ENCODE measurements at places on chromosomes 1 and 21.
A peak's percentile ranks its signal among the peaks of the same experiment; 100 is the strongest.

- no peak for DNase-seq
Measured at GRCh38 chr21:38266732-38267131, 9.9 kb downstream of the KCNJ15 start.

- DNase-seq: peak; percentile 13
Measured at GRCh38 chr1:52423771-52424170, 19.4 kb downstream of the PRPF38A start.

DNA sequence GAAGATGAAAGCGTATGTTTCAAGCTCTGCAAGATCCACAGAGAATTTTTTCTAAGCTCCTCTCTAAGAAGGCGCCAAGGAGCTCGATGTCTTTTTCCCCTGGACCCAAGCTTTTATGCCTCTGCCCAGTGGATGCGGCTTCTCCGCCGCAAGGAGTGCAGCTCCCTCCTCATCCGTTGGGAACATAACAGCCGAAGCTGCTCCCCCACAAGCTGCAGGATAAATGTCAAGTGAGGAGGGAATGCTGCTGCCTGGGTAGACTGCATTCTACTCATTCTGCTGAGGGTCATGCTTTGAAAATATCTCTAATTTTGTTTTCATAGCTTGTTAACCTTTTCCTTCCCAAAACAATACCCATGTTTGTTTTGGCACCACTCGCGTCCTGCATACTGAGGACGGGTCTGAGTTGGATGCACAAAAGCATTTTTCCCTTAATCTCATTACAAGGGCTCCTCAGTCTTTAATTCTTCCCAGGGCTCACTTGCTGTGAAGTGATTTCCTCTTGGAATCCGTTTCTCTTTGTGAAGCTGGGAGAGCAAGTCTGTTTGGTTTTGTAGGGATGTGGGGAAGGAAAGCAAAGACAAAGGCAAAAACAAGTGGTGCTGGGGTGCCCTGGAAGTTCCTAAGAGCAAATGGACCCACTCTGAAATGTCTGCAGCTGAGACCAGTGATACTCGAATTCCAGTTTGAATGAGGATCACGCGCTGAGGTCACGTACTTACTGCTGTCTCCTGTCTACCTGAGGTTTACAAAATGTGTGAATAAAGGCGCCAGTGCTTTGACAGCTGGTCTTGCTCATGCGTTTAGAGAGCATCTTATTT is 134.0 kb upstream of the IRF2BP2 start:
- no peak for DNase-seq

DNA sequence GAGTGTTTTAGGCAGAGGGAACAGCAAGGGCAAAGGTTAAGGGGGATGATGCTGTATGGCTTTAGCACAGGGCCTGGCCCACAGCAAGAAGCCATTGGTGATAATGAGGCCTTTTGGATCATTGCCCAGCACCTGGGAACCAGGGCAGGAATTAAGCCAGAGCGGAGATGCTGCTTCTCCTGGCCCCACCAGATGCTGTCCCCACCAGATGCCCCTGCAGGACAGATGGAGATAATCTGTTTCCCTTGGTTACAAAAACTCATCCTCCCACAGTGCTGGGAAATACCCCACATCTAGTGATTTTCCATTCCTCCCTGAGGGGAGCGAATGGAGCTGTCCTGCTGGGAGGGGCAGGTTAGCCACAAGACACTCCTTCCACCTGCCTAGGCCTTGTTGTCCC is 18.8 kb downstream of the OPRD1 start:
- no peak for DNase-seq

DNA sequence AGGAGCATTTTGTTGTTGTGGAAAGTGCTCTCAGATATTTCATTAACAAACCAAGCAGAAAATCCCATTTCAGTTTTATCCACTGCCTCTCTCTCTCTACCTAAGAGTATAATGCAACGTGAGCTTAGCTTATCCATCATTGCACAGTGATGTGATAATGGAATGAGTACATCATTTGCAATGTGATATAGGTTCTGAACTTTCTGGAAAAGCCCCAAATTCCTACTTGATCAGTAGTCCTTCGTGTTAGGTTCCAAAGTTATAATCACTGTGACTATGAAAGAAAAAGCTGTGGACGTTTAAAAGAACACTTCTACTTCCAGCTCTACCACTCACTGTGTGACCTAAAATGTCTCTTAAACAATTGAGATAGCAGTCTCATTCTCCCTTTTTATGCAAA is 76.4 kb upstream of the PRMT6 start:
- no peak for DNase-seq

DNA sequence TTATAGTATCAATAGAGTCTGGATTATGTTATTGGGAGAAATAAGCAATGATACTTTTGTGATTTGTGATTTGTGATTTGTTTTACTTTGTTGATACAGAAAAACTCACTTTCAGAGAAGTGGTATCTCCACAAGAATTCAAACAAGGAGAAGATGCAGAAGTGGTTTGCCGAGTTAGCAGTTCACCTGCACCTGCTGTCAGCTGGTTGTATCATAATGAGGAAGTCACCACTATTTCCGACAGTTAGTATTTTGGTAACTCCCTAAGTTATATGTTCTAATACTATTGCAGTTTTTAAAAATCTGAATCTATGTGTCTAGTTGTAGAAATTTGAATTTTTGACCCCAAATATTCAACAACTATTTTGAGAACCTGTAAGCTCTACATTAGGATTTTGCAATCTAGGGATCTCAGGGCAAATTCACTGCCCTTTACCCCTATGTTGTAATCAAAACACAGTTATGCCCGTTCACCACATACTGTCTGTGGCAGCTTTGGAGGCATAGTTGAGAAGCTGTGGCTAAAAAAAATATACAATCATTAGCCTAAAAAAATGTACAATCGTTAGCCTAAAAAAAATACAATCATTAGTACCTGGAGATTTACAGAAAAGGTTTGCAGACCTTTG is 288.1 kb downstream of the NCAM2 start:
- DNase-seq: no peak

- DNase-seq: no peak
Measured at GRCh38 chr1:14049965-14050364, 350.0 kb downstream of the PRDM2 start.

DNA sequence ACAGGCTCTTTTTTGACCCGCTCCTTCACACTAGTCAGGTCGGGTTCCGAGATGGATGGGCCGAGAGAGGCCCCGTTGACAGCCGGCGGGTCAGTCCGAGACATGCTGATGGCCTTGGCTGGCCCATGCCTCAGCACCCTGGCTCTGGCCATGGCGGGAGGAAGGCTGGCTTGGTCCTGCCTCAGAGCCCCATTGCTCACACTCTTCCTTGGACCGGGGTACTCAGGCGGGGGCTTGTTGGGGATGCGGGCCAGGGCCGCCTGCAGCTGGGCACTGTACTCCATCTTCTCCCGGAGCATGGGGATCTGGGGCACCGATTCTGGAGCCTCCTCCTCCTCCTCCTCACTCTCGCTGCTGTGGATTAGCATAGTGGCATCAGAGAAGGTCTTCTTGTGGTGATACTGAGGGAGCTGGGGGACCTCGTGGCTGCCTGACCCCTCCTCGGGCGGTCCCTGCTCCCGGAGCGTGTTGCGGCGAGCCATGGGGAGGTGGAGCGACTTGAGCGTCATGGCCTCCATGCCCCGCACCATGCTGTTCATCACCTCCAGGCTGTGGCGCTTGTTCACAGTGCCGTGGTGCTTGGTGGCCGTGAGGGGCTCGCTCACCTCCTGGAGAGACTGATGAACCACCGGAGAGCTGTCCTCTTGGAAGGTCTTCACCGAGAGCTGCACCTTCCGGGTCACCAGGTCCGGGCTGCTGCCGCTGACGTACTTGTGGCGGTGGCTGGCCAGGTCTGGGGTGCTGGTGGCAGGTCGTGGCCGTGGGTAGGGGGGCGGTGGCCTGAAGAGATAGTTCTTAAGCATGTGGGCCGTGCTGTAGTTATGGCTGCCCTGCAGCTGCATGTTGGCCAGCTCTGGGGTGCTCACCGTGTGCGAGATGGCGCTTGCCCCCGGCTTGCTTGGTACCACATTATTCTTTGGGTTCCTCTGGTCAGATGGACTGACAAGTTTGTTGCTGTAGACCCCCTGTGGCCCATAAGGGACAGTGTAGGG is 102.7 kb downstream of the SMYD2 start:
- no peak for DNase-seq

DNA sequence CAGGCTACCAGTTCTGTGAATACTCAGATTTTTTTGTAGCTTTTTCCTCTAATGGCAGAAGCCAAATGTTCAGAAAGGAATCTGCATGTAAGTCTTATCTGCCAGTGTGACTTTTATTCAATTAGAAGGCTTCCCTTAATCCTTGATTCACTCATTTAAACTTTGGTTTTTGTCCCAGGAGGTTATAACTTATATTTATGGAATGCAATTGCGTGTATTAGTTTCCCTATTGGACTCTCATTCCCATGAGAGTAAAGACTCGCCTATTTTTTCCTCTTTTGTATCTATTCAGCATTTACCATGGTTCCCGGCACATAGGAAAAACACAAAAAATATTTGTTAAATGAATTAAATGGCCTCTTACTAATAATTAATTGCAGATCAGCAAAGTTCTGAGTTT is 3.5 kb downstream of the NTMT2 start:
- no peak for DNase-seq

DNA sequence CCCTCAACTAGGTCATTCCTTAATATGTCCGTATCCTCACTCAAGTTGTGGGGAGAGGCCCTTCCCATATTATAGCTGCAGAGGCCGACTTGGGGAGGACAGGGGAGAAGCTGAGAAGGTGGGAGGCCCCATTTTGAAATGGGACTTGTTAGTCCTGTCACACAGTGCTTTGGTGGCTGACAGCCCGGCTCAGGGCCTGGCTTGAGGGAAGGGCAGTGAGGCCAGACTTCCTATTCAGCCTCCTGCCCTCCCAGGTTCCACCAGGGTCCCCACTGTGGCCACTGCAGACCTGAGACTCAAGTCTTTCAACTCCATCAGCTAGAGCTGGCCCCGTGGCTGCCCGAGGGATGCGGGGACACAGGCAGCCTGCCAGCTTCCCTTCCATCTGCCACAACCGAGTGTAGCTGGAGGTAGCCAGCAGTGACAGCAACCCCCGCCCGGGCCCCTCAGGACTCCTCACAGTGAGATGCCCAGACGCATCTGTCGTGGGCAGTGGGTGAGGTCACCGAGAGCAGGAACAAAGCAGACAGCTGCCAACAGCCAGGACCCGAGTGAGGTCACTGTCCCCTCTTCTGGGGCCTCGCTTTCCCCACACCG is 36.9 kb downstream of the SIM2 start:
- no peak for DNase-seq

- DNase-seq: no peak
Measured at GRCh38 chr1:44151332-44151731, 9.9 kb upstream of the KLF18 start.

DNA sequence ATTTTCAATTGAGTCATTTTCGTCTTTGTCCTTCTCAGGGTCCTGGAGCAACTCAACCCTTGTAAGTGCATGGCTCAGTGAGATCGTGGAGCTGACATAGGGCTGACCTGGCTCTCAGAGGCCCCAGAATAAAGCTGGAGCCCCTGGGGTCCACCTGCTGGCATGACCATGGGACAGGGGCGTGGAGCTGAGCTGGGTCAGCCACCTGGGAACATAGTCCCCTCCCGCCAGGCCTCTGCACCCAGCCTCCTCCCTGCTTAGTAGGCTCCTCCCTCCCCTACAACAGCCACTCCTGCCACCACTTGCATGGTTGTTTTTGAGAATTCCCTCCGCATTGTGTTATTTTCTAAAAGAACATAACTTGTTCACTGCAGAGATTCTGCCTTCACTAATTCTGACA is 3.1 kb upstream of the RIPK4 start:
- no peak for DNase-seq

DNA sequence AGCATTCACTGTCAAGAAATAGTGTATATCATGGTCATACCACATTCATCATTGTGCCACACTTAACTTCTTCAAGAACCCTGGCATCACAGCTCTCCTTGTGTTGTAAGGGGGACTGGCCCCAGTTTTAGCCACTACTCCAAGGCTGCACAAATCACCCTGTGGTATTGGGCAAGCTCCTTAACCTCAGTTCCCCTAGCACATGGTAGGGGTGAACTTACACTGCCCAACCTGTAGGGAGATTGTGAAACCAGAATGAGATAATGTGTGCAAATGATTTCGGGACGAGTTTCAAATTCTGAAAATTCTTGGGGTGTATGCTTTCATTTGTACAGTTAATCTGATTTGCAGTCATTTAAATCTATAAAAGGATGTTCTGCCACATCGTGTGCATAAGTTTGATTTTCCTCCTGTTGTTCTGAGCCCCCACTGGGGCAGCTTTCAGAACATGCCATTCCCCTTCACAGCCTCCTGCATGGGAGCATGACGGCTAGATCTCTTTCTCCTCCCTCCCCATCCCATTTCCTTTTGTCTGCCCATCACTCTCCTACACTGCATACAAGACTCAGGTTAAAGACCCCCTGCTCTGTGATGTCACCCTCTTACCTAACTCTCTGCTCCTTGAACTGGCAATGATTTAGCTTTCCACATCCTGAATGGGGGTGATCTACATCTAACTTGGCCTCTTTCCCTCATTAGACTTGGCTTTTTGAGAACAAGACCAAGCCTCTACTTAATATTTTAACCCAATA is 290.3 kb downstream of the CHRM3 start:
- DNase-seq: no peak

DNA sequence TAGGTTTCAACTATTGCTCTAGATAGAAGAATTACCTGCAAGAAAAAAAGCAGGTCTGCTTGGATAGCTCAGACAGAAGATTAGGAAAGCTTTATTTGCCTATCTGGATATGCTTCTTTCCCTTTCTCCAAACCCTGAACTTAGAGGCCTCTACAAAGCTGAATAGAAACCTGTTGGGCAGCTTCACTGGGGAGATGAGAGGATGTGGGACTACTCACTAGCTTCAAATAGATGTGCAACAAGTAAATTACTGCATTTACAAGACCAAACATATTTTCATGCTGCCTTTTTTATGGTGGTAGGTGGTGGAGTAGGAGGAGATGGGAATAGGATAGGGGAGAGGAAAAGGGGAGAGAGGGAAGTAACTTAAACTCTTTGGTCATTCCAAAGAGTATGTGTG is 6.4 kb downstream of the CLCA2 start:
- DNase-seq: no peak

DNA sequence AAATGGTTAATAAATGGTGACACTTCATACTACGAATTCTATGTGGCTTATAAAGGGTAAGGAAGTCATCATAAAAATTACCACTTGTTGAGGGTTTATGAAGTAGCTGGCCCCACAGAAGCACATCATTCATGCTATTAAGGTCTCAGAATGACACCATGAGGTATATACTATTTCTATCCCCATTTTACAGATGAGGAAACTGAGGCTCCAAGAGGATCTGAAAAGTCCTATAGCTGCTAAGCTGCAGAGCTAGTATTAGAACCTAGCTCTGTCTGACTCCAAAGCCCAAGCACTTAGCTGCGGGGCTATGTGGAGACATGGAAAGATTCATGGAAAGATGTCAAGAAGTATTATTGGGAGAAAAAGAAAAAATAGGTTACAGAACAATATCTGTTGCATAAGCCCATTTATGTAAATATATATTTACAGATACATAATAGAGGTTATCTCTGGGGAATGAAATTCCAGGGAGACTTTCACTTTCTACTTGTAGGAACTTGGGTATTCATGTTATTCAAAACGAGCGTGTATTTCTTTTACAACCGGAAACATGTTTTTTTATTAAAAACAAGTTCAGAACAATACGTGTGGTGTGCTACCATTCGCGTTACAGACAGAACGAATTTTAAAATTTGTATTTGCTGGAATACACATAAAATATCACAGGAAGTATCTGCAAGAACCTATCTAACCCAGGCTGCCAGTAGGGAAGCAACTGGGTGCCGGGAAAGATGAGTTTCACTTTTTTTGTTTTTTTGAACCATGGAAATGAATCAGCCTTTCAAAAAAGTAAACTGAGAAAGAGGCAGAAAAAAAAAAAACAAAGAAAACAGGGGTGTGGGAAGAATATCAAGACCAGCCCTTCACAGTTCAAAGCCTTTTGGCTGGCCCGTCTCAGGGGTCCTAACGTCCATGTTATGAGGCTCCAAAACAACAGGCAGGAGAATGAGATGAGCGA is 13.4 kb downstream of the SPOCD1 start:
- no peak for DNase-seq
